ENCODE measurements at places on chromosomes 11 and 22.

DNA sequence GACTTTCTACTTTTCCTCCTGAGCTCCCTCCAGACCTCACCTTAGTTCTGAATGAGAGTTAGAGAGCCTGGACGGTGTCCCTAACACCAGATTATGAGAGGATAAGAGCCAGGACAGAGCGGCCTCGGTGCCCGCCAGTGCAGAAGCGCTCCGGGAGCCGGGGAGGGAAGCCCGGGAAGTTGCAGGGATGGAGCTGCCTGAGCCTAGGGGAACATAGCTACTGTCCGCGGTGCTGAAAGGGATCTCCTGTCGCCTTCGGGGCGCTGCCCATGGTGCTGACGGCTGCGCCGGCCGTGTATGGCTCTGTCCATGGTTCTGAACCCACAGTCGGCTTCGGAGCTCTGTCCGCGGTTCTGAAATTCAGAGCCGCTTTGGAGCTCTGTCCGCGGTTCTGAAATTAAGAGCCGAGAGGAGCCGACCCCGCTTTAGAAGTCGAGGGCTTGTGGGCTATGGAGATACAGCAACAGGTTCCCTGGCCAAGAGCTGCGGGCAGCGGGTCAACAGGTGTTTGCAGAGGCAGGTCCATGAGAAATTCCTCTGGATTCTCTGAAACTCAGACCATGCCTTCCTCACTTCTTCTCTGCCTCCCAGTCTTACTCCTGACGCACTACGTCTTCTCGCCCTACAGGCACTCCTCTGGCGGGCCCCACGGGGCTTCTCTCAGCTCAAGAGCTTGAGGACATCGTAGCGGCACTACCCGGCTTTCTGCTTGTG lies 814 bp downstream of the NPAS4 start:
- no peaks in the 10 kb centered on the region for H3K36me3 ChIP-seq
- no peak overlapping the region for H3K27ac ChIP-seq
- no peak overlapping the region for H3K4me3 ChIP-seq
- peak; percentile 85 for DNase-seq
- H3K27me3 ChIP-seq = peaks cover 21% of the 10 kb centered on the region

DNA sequence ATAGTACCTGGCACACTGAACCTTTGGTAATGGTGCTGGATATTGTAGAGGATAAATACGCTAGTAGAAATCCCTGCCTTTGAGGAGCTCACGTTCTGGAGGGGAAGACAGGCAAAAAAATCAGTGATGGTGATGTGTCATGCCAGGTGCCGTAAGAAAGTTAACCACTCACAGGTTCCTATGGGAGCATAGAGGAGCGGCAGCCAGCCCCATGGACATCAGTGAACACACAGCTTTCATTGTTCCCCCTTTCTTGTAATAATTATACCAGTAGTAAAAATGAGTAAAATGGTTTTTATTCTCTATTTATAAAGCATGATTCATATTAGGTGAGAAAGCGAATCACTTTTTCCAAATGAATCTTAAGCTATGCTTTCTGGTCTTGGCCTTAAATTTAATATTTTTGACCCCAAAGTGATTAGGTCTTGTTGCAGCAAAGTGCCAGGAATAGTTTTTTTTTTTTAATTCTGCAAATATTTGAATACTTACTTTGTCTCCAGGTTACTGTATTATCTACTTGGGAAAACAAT lies 57.9 kb downstream of the UVRAG start:
- no peak overlapping the region for H3K4me3 ChIP-seq
- no peaks in the 10 kb centered on the region for H3K36me3 ChIP-seq
- H3K27ac ChIP-seq = peak overlapping the region; percentile 66

DNA sequence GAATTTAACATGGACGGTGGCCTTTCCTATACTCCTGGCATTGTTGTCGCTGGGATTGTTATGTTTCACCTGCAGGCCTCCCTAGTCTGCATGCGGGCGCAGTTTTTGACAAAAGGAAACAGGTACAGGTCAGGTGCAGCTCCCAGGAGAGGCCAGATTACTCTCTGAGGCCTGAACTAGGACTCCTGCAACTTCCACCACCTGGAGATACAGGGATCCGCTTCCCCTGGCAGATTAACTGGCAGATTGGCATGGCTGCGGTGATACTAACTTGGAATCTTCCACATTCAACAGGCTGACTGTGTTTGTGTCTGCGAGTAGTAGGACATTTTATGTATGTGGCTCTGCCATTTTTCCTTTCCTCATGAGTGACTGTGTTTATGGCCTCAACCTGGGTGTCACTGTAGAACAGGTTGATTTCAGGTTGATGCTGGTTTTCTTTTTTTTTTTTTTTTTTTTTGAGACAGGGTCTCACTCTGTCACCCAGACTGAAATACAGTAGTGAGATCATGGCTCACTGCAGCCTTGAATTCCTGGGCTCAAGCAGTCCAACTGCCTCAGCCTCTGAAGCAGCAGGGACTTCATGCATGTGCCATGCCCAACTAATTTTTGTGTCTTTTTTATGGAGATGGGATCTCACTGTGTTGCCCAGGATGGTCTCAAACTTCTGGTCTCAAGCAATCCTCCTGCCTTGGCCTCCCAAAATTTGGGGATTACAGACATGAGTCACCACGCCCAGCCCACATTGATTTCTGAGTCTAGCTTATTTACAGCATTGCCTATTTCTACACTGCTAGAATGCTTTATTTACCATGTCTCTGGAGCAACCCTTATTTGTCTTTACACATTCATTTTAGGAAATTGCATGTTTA lies 1.7 kb upstream of the USP28 start:
- H3K36me3 ChIP-seq = peaks cover 16% of the 10 kb centered on the region
- peaks cover 2% of the 10 kb centered on the region for H3K27me3 ChIP-seq
- H3K4me3 ChIP-seq = peak overlapping the region; percentile 98
- DNase-seq = no peak
- peaks cover 38% of the 10 kb centered on the region for H3K4me1 ChIP-seq

DNA sequence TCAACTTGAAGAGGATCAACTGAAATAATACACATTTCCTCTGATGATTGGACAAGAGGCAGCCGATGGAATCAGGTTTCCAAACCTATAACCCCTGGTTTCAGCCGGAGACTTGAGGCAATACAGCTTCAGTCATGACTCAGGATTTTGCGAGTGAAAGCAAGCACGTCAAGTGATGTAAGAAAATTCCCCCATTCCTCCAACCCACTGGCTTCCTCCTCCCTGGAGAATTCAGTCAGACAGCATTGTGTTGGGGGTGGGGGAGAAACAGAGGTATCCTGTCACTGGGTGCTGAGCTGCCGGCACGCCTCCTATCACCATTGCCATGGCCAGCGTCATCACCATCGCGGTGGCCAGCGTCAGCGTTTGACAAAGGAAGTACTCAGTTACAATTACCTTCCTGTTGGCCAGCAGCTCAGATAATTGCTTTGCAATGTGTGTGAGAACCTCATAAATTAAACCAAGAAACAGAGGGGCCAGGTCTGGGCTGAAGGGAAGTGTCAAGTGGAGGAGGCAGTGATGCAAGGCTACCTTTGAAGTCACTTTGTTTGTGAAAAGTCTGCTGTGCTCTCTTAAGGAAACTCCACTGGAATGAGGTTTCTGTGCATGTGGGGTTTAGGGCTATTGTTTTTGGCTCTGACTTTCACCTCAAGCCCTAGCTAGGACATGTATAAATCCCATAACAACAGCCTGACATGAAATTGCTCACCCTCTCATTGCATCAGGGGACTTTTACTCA lies 50.2 kb downstream of the LIF start:
- no peak for DNase-seq
- H3K27ac ChIP-seq = peak overlapping the region; percentile 92
- H3K27me3 ChIP-seq = no peaks in the 10 kb centered on the region
- peaks cover 73% of the 10 kb centered on the region for H3K4me1 ChIP-seq
- peaks cover 33% of the 10 kb centered on the region for H3K36me3 ChIP-seq

- no peak overlapping the region for H3K27ac ChIP-seq
- peaks cover 7% of the 10 kb centered on the region for H3K27me3 ChIP-seq
- H3K4me1 ChIP-seq = no peaks in the 10 kb centered on the region
- H3K4me3 ChIP-seq = no peak overlapping the region
- H3K36me3 ChIP-seq = no peaks in the 10 kb centered on the region
Observed at GRCh38 chr11:33475993-33476392, 218.8 kb downstream of the HIPK3 start.

- no peaks in the 10 kb centered on the region for H3K27me3 ChIP-seq
- H3K27ac ChIP-seq = no peak overlapping the region
- no peaks in the 10 kb centered on the region for H3K36me3 ChIP-seq
- DNase-seq = no peak
- no peak overlapping the region for H3K4me3 ChIP-seq
Observed at GRCh38 chr11:109808569-109808968, 284.6 kb upstream of the ZC3H12C start.

DNA sequence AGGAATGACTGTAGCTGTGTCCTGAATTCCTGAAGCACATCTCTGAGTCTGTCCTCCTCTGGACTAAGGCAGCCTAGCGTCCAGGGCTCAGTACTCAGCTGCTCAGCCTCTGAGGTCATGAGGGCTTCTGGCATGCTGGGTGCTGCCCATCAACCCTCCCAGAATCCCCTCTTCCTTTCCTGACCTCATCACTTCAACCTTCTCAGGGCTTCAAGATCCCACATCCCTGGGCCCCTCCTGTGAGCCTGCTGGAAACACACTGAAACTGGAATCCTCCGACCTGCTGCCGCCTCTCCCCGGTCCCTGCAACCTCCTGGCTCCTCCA lies 803 bp downstream of the KRTAP5-8 start:
- H3K36me3 ChIP-seq = no peaks in the 10 kb centered on the region
- H3K4me3 ChIP-seq = no peak overlapping the region
- DNase-seq = no peak
- H3K27ac ChIP-seq = no peak overlapping the region
- no peaks in the 10 kb centered on the region for H3K27me3 ChIP-seq

- H3K4me1 ChIP-seq = no peaks in the 10 kb centered on the region
- peaks cover 26% of the 10 kb centered on the region for H3K27me3 ChIP-seq
- H3K36me3 ChIP-seq = no peaks in the 10 kb centered on the region
- no peak overlapping the region for H3K4me3 ChIP-seq
Observed at GRCh38 chr11:111101881-111102280, 143.6 kb upstream of the POU2AF2 start.

GRCh38 chr11:68684385-68685356 lies at the start of gene GAL:
TSS of gene GAL (plus strand) at chr11:68684544. CDS start at chr11:68684924, 380 bp downstream.
- H3K4me1 ChIP-seq = peaks cover 3% of the 10 kb centered on the region
- DNase-seq = no peak
- no peak within 1 kb of the TSS for H3K27ac ChIP-seq
- peaks cover 62% of the 10 kb centered on the region for H3K27me3 ChIP-seq

- H3K4me1 ChIP-seq = no peaks in the 10 kb centered on the region
- H3K4me3 ChIP-seq = no peak overlapping the region
- no peaks in the 10 kb centered on the region for H3K36me3 ChIP-seq
Observed at GRCh38 chr22:26038365-26038764, 130.9 kb upstream of the SEZ6L start.

GRCh38 chr11:46912526-46913150 lies 5.7 kb downstream of the LRP4 start:
- DNase-seq = no peak
- H3K4me3 ChIP-seq = no peak overlapping the region

GRCh38 chr11:4393209-4393857 lies at the start of gene TRIM21:
TSS of gene TRIM21 (minus strand) at chr11:4393702. CDS start at chr11:4390409, 3,293 bp downstream.
- peaks cover 25% of the 10 kb centered on the region for H3K4me1 ChIP-seq
- DNase-seq = peak; percentile 87
- peak within 1 kb of the TSS; percentile 90 for H3K4me3 ChIP-seq
- H3K27ac ChIP-seq = peak within 1 kb of the TSS; percentile 85

DNA sequence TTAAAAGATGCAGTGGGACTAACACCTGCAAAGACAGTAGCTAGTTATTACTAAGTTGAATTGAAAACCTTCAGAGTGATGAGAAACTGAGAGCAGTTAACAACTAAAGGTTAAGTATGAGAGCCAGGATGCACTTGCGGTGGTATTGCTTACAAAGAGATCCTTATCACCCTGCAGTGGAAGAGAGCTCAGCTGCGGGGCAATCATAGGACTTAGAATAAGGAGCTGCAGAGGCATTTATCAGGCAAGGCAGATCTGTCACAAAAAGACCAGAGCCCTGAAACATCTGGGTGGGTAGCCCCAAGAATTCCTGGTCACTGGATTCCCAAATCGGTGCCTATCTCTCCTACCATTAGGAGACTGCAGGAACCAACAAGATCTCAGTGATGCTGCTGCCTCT lies 34.3 kb upstream of the CFAP300 start:
- H3K36me3 ChIP-seq = no peaks in the 10 kb centered on the region
- DNase-seq = peak; percentile 22
- H3K4me3 ChIP-seq = no peak overlapping the region
- peaks cover 17% of the 10 kb centered on the region for H3K27me3 ChIP-seq
- H3K4me1 ChIP-seq = peaks cover 10% of the 10 kb centered on the region

GRCh38 chr22:28910569-28911303 lies 27.4 kb downstream of the ZNRF3 start:
- H3K4me3 ChIP-seq = no peak overlapping the region
- H3K4me1 ChIP-seq = peaks cover 24% of the 10 kb centered on the region
- peaks cover 54% of the 10 kb centered on the region for H3K27me3 ChIP-seq
- no peak overlapping the region for H3K27ac ChIP-seq

- H3K4me1 ChIP-seq = no peaks in the 10 kb centered on the region
- no peaks in the 10 kb centered on the region for H3K36me3 ChIP-seq
- no peak for DNase-seq
- H3K4me3 ChIP-seq = no peak overlapping the region
Observed at GRCh38 chr22:35812600-35812999, 94.9 kb downstream of the APOL5 start.

GRCh38 chr11:96607864-96608558 lies 218.2 kb downstream of the JRKL start:
- H3K36me3 ChIP-seq = no peaks in the 10 kb centered on the region
- no peaks in the 10 kb centered on the region for H3K27me3 ChIP-seq
- H3K4me3 ChIP-seq = no peak overlapping the region
- H3K4me1 ChIP-seq = no peaks in the 10 kb centered on the region
- DNase-seq = no peak

DNA sequence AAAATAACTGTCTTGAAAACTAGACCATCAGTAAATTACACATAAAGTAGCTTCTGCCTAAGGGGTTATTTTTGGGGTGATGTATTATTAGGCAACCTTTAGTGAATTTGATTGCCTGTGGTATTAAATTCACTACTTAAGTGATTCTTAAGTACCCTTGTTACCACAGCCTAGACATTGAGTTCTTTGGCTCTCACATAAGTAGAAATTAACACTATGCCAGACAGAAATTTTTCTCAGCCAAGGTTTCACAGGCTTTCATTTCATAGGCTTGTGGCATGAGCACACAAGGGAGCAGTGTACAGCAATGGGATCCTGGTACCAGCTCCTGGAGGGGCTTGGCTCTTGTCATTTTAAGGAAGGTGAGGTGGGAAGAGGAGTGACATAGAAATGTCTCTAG lies 218.5 kb downstream of the AASDHPPT start:
- H3K27me3 ChIP-seq = no peaks in the 10 kb centered on the region
- DNase-seq = no peak
- no peak overlapping the region for H3K27ac ChIP-seq
- no peak overlapping the region for H3K4me3 ChIP-seq
- H3K36me3 ChIP-seq = no peaks in the 10 kb centered on the region

GRCh38 chr22:27792452-27793161 lies 8.9 kb downstream of the MN1 start:
- H3K27me3 ChIP-seq = peaks cover 3% of the 10 kb centered on the region
- H3K27ac ChIP-seq = no peak overlapping the region
- no peak for DNase-seq
- no peaks in the 10 kb centered on the region for H3K4me1 ChIP-seq

DNA sequence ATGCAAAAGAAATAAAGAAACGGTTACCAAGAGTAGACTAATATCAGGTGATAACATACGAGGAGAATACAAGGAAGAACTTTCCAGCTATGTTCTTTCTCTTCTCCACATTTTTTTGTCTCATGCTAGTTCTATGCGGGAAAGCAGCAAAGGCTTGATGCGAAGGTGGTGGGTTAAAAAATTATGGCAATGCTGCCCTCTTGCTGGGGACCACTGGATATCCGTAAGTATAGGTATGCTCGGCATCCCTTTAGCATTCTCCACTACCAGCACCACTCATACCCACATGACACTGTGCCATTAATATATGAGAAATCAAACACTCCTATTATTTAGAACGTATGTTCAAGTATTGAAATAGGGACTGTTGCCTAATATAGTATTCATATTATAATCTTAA lies 776.4 kb downstream of the LRRC4C start:
- no peaks in the 10 kb centered on the region for H3K27me3 ChIP-seq
- no peak overlapping the region for H3K4me3 ChIP-seq
- no peak for DNase-seq
- H3K36me3 ChIP-seq = no peaks in the 10 kb centered on the region
